ENCODE measurements at places on chromosomes 12 and 14.
A peak's percentile ranks its signal among the peaks of the same experiment; 100 is the strongest.

DNA sequence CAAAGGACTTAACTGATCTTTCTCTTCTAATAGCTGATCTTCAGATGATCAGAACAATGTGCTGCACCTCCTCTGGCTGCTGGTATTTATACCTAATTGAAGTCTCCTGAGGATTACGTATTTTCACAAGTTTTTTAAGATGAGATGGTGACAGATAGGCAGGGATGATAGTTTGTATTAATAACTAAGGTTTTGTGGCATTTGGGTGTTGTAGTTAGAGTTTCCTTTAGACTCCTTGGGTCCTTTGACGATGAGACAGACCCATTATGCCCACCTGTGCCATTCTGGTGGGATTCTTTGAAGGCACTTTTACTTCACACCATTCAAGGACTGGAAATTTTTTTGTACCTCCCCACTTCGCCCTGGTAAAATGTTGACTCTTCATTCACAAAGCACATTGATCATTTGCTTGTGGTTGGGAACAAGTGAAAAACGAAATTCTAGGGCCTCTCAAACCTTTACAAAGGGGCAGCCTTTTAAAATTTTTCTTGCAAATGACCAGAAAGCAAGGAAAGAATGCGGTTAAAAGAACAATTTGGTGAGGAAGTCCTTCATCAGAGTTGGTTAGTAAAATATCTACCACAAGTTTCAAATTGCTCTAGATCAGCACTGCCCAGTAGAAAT, at the start of gene IFNG:
Gene IFNG, minus strand, starts transcription at position 60 of the 624 bp plus-strand sequence. CDS start 125 bp downstream, outside the sequence.
- DNase-seq: peak; percentile 56

GRCh38 chr14:32510815-32511214, 181.7 kb downstream of the AKAP6 start:
- no peak for DNase-seq

DNA sequence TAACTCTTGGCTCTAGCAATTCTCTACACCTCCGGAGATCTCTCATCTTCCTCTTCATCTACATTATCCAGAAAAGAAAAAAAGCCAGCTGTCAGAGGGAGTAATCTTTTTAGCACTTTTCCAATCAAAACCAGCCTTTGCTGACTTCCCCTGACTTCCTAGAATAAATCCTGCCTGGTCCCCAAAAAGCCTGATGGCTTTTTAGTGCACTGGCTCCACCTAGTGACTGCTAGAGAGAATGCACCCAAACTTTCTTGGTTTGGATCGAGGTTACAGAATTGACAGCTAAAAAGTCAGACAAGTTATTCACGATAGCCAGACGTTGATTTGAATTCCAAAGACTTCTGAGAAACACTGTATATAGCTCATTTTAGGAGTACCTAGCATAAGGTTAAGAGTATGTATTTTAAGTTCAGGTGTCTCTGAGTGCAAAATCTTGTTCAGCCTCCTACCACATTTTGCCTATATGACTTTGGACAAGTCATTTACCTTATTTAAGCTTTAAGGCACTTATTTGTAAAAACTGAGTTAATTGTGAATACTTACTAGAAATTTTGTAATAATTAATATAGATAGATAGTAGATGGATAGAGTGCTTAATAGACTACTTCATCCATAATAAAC, 185.7 kb upstream of the GRIN2B start:
- peak; percentile 11 for DNase-seq

GRCh38 chr14:50892255-50892654, 20.4 kb downstream of the ABHD12B start:
- no peak for DNase-seq

- peak; percentile 44 for DNase-seq
Measured at GRCh38 chr12:31238764-31239387, 87.1 kb downstream of the SINHCAF start.

GRCh38 chr12:26473291-26473690, 277.9 kb downstream of the SSPN start:
- DNase-seq: no peak

GRCh38 chr12:5514016-5514415, 82.1 kb downstream of the NTF3 start:
- no peak for DNase-seq

- DNase-seq: no peak
Measured at GRCh38 chr14:50977863-50978528, 33.7 kb upstream of the PYGL start.

DNA sequence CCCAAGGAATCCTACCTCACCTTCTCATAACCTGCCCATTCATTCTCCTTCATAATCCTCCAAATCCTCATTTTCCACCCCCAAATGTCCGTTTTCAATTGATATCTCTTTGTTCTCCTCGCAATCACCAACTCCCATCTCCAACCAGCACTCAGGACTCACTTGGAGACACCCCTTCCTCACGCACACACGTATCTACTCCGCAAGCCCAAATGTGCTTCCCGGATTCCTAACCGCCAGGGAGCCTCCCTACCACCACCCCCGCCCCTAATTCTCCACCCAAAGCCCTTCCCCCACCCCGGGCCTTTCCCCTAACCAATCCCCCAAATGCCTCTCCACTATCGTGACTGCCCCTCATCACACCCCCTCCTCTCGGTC, 304 bp downstream of the KCTD10 start:
- DNase-seq: no peak

- DNase-seq: no peak
Measured at GRCh38 chr14:32934881-32935633, 3.6 kb upstream of the NPAS3 start.

- DNase-seq: no peak
Measured at GRCh38 chr12:108649669-108650068, 16.0 kb upstream of the SELPLG start.

DNA sequence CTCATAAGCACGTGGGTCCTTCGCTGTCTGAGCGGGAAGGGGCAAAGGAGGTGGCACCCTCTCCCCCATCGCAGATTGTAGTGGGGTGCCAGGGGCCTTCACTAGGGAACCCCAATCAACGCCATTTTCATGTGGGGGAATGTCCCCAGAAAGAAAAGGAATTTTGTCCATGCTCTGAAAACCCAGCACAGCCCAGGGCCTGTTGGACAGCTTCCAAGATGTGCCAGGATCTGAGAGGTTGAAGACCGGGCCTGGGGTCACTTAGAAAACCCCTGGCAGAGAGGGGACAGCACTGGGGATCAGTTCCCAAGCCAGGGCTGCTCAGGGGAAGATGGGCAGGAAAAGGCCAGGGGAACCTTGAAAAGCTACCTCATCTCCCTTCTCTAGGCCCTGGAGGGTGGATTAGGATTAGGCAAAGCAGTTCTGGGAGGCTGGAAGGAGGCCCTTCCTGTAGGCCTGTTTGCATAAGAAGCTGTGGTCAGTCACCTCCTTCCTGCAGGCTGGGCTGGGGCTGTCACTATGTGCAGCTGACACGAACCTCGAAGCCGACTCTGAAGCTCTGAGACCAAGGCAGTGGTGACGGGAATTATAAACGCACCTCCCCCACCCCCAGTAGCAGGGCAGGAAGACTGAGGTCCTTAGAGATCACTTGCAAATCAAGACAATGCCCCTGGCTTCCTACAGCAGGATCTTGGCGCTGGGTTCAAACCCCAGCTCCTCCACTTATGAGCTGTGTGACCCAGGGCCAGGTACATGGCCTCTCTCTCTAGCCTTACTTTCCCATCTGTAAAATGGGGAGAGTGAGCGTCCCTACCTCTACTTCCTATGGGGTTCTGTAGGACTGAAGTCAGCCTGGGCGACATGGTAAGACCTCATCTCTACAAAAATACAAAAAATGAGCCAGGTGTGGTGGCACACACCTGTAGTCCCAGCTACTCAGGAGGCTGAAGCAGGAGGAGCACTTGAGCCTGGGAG, 29.0 kb downstream of the TESC start:
- no peak for DNase-seq

- no peak for DNase-seq
Measured at GRCh38 chr12:104866291-104866690, 91.8 kb downstream of the SLC41A2 start.

GRCh38 chr12:79121486-79121885, 256.9 kb downstream of the SYT1 start:
- DNase-seq: no peak

DNA sequence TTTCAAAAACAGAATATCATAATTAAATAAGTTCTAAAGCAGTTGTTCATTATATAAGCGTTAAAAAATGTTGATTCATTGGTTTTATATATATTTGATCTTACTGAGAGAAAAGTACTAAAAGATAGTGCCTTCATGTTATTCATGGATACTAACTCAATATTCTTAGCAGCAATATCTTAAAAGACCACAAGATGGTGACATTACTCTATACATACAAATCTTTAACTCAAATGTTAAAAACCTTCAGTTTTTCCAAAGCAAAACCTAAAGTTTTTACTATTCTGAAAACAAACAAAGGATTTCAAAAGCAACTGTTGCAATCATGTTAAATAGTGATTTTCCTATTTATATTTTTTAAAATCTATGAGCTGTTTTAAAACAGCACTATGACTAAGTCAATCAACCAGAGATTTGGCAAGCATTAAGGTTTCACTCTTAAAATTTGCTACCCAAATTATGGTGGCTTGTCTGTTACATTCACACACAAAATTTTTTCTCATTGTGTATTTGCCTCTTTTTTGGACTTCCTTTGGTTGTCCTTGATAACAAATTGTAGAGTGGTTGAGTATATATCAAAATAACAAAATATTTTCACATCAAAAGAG, 50.1 kb upstream of the RERGL start:
- DNase-seq: no peak

DNA sequence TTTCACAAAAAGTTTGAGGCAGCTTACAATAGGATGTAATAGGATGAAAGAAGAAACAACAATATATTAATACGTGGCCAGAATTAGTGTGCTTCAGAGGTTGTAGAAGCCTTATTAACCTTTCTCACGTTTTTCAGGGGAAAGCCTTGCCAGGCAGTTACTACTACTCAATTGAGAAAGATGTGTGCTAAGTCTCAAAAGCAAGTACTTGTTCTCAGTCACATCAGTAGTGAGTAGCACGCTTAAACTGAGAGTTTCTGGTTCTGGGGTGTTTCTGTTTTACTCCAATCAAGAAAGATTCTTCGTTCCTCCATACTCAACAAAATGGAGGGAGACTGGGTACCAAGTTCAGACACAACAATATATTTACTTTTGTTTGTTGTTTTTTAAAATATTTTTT, 38.7 kb downstream of the KLC1 start:
- DNase-seq: no peak

GRCh38 chr12:81167694-81168093, 89.8 kb downstream of the ACSS3 start:
- no peak for DNase-seq

DNA sequence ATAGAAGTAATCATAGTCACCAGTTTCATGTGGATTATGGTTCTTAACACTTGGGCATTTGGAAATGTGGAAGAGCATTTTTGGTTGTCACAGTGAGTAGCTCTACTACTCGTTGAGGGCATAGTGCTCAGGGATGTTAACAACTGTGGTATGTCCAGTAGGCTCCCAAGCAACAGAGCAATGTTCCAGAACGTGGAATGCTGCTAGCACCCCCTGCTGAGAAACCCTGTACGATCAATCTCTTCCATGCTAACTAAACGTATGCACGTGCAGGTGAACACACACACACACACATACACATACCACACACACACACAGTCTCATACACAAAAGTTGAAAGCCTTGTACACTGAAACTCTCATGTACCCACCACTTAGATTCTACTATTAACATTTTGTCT, 16.6 kb upstream of the GNPTAB start:
- no peak for DNase-seq

DNA sequence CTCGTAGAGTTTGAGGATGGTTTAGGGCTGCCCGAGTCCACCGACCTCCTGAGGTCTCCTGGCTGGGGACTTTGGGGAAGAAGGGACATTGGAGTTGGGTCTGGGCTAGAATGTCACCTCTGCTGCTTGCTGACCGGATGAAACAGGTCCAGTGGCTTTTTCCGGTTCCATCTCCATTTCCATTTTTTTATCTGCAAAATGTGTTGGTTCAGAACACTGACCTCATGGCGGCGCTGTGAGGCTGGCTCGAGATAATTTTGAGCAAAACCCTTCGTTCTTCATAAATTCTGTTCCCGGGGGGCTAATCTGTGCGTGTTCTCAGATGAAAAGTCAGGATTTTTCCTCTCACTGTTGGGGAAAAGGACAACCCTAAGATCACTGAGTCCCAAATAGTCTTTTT, 11.7 kb upstream of the MYL2 start:
- no peak for DNase-seq

GRCh38 chr14:73245480-73246325, 8.4 kb downstream of the PAPLN start:
- no peak for DNase-seq

DNA sequence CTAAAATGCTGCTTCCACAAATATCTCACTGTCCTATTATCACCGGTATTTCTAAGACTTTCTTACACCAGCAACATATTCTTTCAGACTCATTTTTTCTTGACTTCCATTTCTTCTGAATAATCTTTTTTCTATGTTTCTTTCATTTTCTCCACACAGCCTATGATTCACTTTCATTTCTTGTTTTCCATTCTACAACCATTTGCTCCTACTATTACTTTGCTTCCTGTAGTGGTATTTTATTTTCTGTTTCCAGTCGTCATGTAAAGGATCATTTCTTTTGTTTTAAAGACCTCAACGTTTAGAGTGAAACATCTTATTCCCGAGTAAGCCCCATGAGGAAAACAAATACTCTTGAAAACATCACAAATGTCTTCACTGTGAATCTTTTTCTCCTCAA, 182.2 kb upstream of the MDGA2 start:
- no peak for DNase-seq

GRCh38 chr14:71270111-71270510, 362.9 kb downstream of the PCNX1 start:
- no peak for DNase-seq

DNA sequence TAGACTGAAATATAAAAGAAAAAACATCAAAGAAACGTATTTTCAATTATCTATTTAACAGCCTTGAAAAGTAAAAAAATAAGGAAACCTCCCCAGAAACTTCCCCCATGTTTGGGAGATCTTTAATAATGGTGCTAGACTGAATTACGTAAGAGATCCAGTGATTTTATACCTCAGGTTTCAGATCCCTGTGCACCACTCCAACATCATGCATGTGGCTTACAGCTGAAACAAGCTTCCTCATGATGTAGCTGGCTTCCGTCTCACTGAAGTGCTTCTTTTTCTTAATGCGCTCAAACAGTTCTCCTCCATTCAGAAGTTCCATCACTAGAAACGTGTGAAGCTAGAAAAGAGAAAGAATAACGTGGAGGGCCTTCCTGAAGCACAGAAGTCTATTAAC, 78.0 kb upstream of the TTC7B start:
- no peak for DNase-seq

- DNase-seq: no peak
Measured at GRCh38 chr12:6120796-6121473, 3.5 kb downstream of the VWF start.

GRCh38 chr12:125371033-125371432, 305.8 kb downstream of the AACS start:
- DNase-seq: no peak

Measured in central memory CD4-positive, alpha-beta T cell (primary cell).